Activated CD4-positive, alpha-beta T cell treated with anti-CD3 and anti-CD28 coated beads for 24 hours (primary cell): ENCODE measurements at places on chromosomes 6 and 20.

- DNase-seq: no peak
Measured at GRCh38 chr20:19757487-19758132, 448 bp upstream of the RIN2 start.

DNA sequence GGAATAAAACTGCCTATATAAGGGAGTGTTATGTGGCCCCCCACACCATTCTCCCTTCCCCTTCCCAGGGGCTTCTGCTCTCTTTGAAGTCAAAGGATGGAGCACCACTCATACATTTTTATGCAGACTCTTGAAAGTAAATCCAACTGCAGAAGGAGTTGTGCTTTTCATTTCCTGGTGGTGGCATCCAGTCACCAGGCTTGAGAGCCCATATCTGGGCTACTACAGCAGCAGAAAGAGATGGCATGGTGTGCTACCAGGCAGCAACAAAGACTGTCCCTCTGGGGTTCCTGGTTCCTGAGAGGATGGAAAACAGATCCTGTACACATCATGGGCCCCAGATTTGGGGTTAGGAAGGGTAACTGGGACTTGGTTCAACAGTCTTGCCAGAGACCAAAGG is 226.4 kb downstream of the CLIC5 start:
- DNase-seq: no peak

GRCh38 chr6:37556881-37557644 is 57.4 kb upstream of the CCDC167 start:
- DNase-seq: no peak

GRCh38 chr6:90720404-90720803 is 133.5 kb upstream of the MAP3K7 start:
- no peak for DNase-seq

DNA sequence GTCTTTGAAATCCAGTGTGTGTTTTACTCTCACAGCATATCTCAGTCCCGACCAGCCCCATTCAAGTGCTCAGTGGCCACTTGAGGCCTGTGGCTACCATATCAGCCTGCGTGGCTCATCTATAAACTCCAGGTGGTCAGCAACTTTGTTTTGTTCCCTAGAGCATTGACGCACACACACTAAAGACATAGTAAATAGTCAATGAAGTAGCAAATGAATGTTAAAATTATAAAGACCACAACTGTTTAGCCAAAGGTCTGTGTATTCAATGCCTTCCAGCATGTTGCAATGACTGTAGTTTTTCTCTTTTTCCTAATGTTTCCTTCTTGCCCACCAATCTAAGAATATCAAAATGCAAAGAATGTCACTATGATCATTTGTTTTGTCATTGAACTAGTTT is 238.2 kb upstream of the ZNF217 start:
- DNase-seq: no peak

DNA sequence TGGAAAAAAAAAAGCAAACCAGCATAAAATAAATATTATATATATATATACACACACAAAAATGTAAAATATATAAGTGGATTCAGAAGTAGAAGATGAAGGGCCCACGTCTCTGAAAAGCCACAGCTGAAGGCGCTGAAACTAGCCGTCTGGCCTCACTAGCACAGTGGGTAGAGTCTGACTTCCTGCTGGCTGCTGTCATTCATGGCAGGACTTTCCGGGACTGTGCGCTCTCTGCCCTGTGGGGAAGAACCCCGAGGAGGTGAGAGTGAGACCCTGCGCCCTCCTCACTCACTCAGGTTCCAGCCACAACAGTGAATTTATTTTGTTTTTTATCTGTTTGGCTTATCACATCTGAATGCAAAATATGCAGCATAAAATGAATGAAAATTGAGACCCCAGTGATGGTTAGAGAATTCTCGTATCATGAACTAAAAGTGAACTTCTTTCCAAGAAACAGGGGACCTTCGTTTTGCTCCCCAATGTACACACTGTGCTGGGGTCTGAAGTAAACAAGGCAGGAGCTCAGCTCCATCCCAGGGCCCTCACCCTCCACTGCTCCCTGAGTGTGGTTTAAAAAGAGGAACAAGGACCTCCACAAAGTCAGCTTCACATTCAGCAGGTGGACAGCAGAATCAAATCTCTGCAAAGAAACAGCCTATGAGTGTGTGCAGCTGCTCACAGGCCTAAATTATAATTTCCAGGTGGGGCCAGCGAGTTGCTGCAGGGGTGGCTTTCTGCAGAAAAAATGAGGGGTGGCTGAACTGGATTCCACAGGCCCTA is 1.3 kb upstream of the RAMACL start:
- no peak for DNase-seq

DNA sequence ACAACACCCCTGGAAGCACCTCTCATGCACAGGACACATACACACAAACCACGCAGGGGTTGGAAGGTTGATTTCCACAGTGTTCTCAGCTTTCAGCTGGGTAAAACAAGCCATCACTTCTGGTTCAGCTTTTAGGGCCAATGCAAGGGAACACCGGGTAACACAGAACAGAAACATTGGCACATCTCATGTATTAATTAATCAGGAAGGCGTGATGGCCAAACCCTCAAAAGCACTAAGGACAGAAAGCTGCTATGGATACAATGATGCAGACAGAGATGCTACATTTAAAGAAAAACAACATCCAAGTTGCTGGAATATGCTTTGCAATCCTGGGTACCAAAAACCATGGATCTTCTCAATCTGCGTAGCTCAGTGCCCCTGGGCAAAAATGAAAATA is 104.3 kb upstream of the BEND6 start:
- no peak for DNase-seq

- no peak for DNase-seq
Measured at GRCh38 chr20:10965936-10966470, 292.2 kb upstream of the JAG1 start.

GRCh38 chr6:12947151-12947871 is 230.7 kb downstream of the PHACTR1 start:
- DNase-seq: no peak

DNA sequence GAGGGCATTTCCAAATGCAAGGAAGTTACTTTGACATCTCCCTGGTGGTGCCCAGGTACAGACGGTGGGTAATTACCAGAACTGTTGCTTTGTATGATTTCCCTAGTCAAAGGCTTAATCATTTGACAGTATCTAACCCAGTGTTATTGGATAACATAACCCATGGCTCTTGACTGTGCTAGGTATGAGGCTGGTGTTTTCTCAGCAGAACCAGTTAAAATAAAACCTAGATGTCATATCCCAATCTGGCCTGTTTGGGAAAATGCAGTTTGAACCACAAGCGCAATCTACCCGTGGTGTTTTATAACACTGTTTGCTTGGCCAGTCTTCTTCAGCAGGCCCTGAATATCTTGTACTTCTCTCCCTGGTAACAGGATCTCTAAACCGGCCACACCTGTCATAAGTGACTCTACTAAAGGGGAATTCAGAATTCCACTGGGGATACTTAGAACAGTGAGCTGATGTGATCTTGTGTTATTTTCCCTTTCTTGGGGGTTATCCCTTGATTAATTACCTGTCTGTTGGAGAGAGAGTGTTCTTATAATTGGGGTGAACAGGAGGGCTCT is 32.8 kb downstream of the PPP1R14C start:
- no peak for DNase-seq

DNA sequence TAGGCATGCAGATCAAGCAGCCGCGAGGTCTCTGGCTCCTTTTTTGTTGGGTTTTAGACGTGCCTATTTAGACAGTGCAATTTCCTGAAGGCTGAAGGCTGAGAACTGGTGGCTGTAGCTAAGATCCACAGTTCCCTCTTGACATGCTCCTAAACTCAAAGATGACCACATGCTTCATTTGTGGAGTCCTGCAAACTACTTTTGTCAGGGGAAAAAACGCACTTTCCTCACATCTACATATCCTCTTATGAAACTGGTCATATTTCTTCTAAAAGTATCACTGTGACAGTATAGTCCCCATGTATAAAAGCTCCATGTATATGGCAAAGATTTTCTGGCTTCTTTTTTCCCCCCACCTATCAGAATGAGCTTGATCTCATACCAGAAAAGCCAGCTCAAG is 30.7 kb downstream of the LYRM4 start:
- DNase-seq: no peak

- DNase-seq: no peak
Measured at GRCh38 chr6:138555421-138555988, 56.2 kb upstream of the NHSL1 start.

GRCh38 chr6:168058691-168059551 is 20.1 kb downstream of the FRMD1 start:
- no peak for DNase-seq

DNA sequence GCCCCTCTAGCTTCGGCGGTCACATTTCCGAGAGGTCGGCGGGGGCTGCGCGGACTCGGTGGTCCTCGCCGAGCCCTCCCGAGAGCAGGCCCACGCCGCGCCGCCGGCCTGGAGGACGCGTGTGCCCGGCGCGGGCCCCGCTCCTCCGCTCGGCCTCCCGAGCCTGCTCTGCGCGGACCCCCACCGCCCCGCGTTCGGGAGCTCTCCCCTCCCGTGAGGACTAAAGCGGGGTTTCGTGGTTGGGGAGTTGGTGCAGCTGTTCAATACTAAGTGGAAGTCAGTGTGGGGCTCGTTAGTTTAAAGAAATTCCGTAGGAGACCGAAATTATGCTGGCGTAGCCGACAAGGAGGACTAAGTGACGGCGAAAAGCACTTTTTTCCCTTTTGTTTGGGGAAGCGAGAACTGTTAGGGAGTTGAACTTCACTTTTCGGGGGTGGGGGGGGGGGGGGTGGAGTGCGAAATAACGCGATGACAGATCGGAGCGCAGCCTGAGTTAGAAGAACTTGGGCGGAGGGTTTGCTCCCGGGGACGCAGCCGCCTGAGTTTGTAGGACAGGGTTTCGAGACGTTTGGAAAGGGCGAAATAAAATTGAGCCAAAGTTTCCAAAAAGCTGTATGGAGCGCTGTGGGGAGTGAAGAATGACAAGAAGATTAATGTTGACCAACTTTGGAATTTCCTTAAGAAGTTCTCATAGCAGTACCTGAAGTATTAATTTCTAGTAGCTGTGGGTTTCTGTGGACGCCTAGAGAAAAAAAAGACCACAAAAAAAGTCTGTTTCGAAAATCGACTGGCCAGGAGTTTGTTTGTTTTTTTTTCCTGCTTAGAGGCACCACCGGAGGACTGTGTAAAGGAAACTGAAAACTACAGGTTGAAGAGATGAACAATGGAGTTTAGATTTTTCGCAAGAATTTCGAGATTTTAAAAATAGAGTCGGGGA is 1.4 kb downstream of the QKI start:
- peak; percentile 12 for DNase-seq

DNA sequence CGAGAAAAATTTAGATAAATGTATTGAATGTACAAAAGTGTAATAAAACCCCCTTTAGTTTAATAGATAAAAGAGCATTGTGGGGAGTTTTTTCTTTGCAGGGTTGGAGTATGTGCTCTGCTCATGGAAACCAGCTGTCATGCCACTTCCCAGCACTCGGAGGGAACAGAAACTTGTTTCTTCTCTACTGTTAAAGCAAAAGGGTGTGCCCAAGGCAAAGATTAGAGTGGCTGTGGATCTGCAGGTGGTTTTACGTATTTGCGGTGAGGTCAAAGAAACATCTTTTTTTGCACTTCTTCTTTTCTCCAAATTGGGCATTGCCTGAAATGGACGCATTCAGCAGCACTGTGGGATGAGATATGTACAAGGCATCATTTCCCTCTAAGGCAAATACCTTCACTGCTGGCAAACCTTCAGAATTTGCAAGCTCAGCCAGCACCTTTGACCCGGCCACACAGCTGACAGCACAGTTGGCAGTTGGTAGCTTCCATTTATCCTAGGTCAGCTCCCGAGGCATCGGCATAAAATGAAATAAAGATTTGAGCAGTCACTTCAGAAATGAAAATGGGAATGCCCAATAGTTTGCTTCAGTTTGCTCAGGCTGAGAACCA is 178.4 kb upstream of the EYA4 start:
- no peak for DNase-seq

DNA sequence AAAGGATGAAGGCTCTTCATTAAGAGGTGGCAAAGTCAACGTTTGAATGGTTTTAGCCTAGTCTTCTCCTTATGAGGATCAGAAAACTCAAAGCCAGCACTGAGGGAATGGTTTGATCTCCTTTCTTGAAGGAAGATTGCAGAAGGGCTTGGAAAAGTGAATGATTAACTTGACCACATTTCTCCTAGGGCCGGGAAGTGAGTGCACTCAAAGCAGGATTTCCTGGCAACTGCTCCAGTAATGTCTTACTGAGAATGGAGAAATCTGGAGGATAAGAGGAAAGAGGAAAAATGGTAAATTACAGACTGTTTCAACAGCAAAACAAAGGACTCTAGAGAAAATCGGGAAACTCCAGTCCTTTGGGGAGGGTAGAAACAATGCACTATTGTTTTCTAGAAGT is 189.0 kb upstream of the FOXA2 start:
- DNase-seq: no peak

DNA sequence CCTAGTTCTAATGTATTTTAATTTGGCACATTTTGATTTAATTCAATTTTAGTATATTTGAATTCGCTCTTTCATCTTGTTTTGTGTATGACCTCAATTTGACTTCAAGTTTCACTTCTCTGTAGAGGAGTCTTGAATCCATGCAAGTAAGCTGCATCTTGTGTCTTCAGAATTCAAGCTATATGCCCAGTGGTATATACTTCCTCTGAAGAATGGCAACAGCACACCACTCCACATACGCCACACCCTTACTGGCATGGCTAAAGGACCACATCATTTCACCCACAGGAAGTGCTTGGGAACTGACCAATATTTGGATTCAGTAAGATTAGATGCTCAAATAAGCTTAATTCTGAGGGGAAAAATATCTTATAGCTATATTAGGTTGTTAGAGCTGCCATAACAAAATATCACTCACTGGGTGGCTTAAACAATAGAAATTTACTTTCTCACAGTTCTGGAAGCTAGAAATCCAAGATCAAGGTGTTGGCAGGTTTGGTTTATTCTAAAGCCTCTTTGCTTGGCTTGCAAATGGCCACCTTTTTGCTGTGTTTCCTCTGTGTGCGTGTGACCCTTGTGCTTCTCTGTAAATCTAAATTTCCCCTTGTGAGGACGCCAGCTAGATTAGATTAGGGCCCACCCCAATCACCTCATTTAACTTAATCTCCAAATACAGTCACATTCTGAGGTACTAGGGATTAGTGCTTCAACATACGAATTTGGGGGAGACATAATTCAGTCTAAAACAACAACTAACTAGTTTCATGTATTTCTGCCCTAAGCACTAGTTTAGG is 2.8 kb upstream of the ASF1A start:
- no peak for DNase-seq

DNA sequence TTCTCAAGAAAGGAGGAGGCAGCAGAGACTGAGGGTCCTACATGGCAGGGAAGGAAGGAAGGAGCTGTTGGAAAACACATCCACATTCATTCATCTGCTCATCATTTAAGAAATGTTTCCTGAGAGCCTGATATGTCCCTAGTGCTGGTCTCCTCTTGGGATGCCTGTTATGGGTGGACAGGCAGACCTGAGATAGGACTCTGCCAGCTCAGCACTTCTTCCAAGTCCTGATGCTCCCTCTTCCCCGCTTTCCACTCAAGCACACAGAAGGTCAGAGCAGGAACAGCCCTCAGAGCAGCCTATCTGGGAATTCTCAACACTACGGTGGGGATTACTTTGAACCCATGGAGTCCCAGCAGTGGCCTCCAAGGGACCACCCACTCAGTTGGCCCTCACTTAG is 8.0 kb upstream of the SIRPD start:
- no peak for DNase-seq
